ENCODE measurements at places on chromosomes 1 and 21.

GRCh38 chr1:210687582-210688279 lies 359.0 kb downstream of the HHAT start:
- no peak for DNase-seq

DNA sequence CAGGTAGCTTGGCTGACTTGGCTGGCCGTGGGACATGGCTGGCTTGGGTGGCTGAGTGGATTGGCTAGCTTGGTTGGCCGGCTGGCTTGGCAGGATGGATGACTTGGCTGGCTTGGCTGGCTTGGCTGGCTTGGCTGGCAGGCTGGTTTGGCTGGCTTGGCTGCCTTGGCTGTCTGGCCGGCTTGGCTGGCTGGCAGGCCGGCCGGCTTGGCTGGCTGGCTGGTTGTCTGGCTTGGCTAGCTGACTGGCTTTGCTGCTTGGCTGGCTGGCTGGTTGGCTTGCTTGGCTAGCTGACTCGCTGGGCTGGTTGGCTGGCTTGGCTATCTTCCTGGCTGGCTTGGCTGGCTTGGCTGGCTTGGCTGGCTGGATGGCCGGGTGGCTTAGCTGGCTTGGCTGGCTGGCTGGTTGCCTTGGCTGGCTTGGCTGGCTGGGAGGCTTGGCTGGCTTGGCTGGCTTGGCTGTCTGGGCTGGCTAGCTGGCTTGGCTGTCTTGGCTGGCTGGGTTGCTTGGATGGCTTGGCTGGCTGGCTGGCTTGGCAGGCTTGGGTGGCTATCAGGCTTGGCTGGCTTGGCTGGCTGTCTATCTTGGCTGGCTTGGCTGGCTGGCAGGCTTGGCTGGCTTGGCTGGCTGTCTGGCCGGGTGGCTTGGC lies 129.7 kb upstream of the FAM72C start:
- no peak for DNase-seq

DNA sequence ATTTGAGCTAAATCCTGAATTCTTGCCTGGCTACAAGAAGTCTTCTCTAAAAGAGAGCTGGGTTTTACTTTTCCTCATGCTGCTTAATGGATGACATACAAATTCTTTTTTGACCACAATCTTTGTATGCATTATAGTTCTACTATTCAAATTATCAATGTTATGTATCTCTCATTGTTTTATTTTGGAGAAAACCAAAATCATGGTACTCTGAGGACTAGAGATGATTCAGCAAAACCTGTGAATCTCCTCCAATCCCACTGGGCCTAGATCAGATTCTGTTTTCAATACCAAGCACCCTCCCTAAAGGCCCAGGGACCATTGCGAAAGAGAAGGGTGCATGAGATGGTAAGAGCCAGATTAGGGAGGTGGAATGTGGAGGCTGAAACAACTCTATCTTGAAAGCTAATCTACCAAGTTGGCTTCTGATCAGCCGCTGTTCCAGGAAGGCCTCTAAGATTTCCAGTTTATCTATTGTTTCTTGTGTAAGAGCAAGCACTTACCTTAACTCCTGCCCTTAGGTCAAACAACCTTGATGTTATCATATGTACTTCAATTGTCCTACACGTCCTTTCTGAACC lies 547.2 kb downstream of the PLPP3 start:
- DNase-seq, result no peak

DNA sequence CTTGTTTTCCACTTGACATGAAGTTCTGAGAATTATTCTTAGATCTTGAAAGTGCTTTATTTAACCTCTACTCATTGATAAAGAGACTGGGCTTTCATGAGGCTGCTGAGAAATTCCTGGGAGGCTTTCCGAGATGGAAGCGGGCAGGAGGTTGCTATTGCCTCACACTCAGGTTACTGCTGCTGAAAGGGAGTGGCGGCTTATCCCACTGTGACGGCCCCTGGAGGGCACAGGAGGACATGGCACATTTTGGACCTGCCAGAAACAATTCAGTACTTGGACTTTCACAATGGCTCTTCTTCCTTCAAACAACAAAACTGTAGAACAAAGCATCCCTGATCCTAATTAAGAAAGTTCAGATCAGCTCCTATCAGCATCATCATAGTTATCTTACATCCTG lies 16.2 kb upstream of the MARK1 start:
- no peak for DNase-seq

- no peak for DNase-seq
These were observed 227.1 kb downstream of the DUSP10 start for GRCh38 chr1:221514806-221515205.

DNA sequence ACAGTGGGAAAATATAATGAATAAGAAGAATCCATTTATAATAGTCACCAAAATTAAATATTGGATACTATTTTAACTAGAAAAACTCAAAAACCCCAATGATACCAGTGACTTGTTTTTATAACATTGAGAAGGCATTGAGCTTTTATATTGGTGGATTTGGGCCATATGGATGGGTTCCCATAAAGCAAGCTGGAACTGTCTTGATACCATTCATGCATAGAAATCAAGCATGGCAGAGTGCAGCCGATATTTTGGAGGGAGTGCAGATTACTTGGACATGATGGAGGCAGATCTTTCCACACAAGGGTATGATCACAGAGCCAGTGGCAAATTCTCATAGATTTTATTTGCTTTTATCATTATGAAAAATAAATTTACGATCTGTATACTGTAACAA lies 3.8 kb upstream of the RWDD3 start:
- no peak for DNase-seq

- DNase-seq, result no peak
These were observed 230.3 kb upstream of the IRF2BP2 start for GRCh38 chr1:234840253-234840652.

- DNase-seq, result no peak
These were observed 19.1 kb downstream of the AGL start for GRCh38 chr1:99869304-99869703.

GRCh38 chr21:34065027-34065426 lies 8.4 kb upstream of the MRPS6 start:
- DNase-seq, result no peak

- no peak for DNase-seq
These were observed 446 bp upstream of the DEPDC1 start for GRCh38 chr1:68497358-68497698.

- DNase-seq, result no peak
These were observed 17.0 kb upstream of the KCNA10 start for GRCh38 chr1:110535985-110536384.

- no peak for DNase-seq
These were observed 21.0 kb downstream of the PLXNA2 start for GRCh38 chr1:208223136-208223535.

DNA sequence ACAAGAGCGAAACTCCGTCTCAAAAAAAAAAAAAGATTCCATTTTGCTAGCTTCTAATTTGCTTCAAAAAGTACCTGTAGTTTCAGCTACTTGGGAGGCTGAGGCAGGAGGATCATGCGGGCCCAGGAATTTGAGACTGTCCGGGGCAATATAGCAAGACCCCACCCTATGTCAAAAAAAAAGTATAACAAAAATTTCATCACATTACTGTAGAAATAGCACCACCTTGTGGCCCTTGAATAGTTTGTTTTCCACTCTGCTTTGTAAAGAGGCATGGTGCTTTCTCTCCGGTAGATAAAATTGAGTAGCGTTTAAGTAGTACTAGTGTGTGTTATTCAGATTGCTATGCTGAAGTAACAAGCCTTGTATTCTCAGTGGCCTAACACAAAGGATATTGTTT lies 18.2 kb upstream of the MSTO1 start:
- no peak for DNase-seq

DNA sequence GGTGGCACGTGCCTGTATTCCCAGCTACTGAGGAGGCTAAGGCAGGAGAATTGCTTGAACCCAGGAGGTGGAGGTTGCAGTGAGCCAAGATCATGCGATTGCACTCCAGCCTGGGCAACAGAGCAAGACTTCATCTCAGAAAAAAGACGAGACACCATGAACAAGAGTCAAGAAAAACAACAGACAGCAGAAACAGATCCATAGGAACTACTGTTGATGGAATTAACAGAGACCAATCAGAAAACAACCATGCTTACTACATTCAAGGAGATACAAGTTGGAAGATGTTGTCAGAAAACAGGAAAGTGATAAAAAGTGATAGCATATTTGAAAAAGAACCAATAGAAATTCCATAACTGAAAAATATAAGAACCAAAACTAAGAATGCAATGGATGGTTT lies 19.3 kb upstream of the OTUD3 start:
- DNase-seq, result no peak

GRCh38 chr1:24373044-24373443 lies 40.5 kb downstream of the STPG1 start:
- DNase-seq, result no peak

DNA sequence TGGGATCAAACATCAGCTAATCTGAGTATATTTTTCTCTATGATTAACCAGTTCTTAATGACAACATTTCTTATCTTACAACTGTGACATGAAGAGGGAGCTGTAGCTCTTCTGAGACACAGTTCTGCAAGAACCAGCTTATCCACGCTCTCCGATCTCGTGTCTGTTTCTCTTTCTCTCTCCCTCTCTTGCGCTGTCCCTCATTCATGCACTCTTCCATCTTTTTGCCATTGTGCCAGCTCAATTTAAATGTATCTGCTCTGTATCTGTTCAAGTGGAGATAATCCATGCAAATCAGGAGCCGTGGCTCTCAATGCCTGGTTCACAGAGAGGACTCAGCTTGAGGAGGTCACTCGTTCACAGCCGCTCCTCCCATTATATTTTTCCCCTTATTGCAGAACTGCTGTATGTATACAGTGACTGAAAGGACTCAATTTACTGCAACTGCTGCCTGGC lies 494.7 kb upstream of the ADGRL2 start:
- no peak for DNase-seq

GRCh38 chr1:200038981-200039848 lies 11.7 kb downstream of the NR5A2 start:
- DNase-seq, result no peak

- no peak for DNase-seq
These were observed 60.9 kb upstream of the ZNF648 start for GRCh38 chr1:182122256-182122912.

- DNase-seq, result no peak
These were observed 28.9 kb upstream of the ADAM30 start for GRCh38 chr1:119924948-119925898.

DNA sequence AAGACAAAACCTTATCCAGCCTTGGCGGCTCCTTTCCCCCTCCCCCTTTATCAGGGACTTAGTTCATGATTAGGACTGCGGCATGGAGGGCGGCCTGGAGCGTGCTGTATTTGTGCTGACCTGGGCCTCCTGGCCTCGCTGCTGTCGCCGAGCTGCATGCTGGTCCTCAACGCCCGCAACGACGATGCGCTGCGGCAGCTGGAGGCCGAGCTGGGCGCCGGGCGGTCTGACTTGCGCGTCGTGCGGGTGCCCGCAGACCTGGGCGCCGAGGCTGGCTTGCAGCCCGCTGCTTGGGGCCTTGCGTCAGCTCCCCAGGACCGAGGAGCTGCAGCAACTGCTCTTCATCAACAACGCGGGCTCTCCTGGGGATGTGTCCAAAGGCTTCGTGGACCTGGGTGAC lies 70.9 kb downstream of the TM2D1 start:
- DNase-seq, result no peak

DNA sequence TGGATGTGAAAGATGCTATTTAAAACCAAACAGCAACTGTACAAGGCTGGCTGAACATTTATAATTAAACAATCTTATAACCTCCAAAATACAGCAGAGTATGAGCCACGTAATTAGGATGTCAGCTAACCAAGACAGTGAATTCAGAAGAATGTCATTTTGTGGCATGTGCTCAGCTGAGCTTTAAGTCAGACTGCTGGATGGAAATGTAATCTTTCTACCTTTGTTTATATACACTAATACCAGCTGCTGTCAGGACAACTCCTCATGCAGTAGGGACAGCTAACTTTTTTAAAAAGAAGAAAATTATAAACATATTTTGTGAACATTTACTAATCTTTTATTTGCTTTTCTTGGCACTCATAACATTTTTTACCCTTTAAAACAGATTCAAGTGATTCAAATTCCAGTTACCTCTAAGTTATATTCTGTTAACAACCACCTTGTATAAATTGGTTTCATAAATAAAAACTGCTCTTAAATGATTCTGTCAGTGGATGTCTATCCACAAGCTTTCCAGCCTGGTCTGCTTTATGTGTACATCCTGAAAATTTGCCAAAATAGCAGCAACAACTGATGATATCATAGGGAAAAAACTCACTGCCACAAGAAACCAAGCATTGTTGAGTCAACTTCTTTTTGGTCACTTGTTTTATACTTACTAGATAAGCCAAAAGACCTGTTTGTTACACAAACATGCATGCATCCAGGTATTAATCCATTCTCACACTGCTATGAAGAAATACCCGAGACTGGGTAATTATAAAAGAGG lies 36.1 kb downstream of the DPH5 start:
- no peak for DNase-seq

DNA sequence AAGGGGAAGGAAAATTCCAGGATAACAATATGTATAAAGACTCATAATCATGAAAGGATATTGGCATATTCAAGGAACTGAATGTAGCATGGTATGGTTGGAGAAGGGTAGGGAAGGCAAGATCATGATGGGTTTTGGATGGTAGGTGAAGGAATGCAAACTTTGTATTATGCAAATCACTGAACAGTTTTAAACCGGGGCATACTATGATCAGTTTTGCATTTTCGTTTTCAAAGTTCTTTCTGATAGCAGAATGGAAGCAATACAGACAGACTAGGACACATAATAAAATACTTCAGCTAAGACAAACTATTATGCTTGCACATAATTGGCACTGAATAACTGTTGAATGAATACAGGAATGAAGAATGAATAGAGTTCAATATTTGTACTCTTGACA lies 14.5 kb upstream of the CTH start:
- DNase-seq, result no peak

DNA sequence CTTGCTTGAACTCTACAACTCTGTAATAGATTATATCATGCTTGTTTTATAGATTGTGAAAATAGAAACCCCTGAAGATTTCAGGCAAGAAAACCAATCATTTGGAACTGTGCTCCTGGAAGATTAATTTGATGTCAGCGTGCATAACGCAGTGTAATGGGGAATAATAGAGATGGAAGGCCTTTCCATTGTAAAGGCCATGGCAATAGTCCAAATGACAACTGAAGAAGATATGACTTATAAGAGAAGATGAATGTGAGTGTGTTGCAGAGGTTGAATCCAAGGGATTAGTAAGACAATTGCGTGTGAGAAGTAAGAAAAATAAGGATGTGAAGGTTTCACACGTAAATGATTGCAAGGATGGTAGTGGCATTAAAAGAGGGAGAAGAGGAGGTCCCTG lies 285.0 kb downstream of the DUSP10 start:
- DNase-seq, result no peak

DNA sequence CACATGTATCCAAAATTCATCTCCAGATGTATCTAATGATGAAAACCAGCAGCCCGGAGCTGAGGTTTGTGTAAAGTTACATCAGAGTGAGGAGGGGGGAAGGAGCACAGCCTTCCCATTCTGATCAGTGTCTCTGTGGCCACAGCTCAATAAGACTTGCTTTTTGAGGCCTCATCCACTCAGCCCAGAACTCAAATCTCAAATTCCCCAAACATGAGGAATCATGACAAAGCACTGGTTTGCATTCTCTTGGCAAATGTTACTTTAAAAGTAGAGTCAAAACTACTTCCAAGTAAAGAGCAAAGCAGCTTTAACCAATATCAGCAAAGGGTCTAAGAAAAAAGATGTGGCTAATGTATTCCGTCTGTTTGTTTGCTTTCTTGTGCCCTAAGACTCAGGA lies 30.9 kb downstream of the CCN1 start:
- DNase-seq, result no peak

- no peak for DNase-seq
These were observed 6.0 kb downstream of the PEA15 start for GRCh38 chr1:160211046-160211790.
